ENCODE measurements at places on chromosomes 11 and 22.
A peak's percentile ranks its signal among the peaks of the same experiment; 100 is the strongest.

- DNase-seq: no peak
Measured at GRCh38 chr11:67024966-67025365, 2.0 kb downstream of the SYT12 start.

GRCh38 chr22:19700790-19701419 lies 13.4 kb upstream of the SEPTIN5 start:
- no peak for DNase-seq

GRCh38 chr11:74636630-74637184 lies 44.3 kb downstream of the POLD3 start:
- no peak for DNase-seq

GRCh38 chr11:33948494-33948893 lies 56.6 kb upstream of the LMO2 start:
- no peak for DNase-seq

- DNase-seq: no peak
Measured at GRCh38 chr22:27378995-27379394, 422.6 kb downstream of the MN1 start.

DNA sequence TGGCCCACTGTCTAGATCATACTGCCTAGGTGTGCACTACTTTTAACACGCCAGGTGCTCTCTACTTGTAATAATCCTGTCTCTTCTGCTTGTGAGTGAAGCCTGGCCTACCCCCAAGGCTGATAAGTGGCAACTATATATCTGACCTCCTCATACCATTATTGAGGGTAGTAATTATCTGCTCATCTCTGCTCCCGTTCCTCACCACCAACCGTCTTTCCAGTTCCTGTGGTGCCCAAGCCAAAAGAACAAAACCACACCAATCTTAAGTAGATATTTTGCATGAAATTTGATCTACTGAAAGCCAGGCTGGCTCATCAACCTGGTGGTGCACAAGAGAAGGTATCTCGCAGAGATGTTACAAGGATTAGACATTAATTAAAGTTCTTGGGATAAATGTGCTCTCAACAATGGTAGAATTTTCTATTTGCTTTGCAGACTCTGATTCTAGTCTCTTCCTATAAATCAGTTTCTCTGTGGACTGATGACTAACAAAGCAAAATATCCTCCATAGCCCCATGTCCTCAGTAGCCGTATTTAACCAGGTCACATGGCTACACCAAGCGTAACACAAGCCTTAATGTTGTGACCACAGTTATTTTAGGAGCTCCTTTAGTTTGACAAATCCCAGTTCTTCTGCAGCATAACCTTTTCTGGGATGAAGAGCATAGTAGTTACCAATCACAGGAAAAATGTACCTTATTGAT lies 267.2 kb downstream of the NTM start:
- DNase-seq: no peak

GRCh38 chr11:63549411-63549810 lies 12.8 kb downstream of the PLAAT4 start:
- no peak for DNase-seq

DNA sequence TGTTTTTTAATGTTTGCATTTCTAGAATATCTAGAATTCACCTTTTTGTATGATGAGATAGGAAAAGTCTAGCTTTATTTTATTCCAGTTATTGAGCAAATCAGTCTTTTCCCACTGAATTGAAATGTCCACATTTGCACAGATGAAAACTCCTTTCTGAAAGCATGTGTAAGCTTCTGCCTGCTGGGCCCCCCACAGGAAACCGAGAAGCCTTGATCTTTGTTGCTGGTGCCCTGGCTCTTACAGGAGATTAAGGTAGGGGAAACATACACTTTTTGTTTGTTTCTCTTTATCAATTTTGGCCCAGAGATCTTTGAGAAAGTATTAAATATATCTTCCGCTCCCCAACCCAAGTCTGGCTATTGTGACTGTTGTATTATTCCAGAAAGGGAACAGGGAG lies 87.2 kb upstream of the GNAZ start:
- no peak for DNase-seq

DNA sequence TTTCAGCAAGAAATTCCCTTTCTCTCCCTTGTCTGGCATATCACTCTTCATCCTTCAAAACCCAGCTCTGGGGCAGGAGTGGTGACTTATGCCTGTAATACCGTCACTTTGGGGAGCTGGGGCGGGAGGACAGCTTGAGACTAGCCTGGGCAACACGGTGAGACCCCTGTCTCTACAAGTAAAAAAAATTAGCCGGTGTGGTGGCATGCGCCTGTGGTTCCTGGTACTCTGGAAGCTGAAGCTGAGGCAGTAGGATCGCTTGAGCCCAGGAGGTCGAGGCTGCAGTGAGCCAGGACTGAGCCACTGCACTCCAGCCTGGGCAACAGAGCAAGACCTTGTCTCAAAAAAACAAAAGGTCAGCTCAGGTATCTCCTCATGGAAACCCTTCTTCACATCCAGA lies 1.4 kb upstream of the RCE1 start:
- DNase-seq: no peak

DNA sequence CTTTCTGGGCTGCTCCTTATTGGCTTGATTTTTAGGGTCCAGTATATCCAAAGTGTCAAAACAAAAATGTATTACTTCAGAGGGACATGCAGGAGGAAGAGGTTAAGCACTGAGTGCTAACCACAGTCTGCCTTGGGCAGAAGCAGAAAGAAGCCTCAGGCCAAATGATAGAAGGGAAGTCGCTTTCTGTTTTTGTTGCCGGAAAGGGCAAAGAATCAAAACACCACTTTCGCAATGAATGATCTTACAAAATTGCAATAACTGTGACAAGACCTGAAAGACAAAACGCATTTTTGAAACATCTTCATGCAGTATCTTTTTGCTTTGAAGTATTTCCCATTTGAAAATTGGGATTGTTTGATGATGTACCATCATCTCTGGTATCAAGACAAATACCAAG lies 70.1 kb upstream of the PICALM start:
- DNase-seq: no peak

GRCh38 chr11:47398551-47398950 lies 9.8 kb upstream of the SLC39A13 start:
- peak; percentile 51 for DNase-seq

DNA sequence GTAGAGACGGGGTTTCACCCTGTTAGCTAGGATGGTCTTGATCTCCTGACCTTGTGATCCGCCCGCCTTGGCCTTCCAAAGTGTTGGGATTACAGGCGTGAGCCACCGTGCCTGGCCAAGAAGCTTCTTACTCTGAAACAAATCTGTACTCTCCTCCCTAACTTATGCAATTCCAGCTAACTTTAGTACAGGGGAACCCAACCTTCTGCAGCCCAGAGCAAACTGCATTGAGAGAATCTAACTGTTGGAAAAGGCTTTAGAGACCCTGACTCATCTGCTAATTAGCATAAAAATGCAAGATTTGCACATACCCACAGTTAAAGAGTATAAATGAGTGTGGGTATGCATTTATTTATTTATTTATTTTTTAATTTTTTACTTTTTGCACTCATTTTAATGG lies 64.8 kb downstream of the APOL5 start:
- DNase-seq: no peak

DNA sequence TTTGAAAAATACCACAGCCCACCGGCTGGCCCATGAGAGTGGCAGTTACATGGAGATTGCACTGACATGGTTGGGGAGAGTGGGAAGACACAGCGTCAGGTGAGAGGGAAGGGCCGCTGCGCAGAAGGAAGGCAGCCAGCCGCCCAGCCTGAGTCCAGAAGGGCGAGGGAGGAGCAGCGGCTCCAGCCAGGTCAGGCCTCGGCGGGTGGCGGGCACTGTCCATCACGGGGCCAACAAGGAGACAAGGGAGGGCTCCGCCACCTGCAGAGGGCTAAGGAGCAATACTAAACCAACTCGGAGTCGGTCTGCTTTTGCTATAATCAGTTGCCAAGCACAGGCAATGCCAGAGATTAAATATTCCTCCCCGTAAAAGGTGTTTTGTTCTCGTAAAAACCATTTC lies 384.5 kb downstream of the TBC1D22A start:
- DNase-seq: no peak

DNA sequence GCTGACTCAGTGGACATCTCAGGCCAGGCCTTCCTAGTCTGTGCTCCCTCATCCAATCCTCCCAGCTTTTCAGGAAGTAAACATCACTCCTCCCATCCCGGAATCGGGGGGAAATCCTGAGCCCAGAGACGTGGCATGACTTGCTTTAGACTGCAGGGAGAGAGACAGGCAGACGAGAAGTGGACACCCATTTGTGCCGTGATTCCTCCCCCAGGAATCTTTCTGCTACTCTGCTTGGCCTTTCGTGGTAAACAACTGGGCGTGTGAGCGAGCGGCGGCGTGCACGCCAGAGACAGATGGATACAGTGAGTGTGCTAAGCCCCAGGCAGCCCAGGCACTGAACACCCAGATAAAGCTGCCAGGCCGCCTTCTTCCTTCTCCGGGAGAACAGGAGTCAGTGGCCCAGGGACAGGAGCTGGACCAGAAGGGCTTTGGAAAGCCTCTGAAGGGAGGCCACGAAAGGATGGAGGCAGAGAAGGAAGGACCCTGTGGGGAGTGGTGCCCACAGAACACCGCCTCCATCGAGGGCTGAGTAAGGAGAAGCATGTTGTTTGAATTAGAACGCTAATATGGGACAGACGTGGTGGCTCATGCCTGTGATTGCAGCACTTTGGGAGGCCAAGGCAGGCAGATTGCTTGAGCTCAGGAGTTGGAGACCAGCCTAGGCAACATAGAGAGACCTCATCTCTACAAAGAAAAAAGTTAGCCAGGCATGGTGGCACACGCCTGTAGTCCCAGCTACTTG lies 53.0 kb upstream of the PRR5 start:
- no peak for DNase-seq

GRCh38 chr22:41793871-41794270 lies 6.6 kb upstream of the CCDC134 start:
- DNase-seq: no peak

- no peak for DNase-seq
Measured at GRCh38 chr22:23418159-23418788, 161.8 kb downstream of the IGLL1 start.

DNA sequence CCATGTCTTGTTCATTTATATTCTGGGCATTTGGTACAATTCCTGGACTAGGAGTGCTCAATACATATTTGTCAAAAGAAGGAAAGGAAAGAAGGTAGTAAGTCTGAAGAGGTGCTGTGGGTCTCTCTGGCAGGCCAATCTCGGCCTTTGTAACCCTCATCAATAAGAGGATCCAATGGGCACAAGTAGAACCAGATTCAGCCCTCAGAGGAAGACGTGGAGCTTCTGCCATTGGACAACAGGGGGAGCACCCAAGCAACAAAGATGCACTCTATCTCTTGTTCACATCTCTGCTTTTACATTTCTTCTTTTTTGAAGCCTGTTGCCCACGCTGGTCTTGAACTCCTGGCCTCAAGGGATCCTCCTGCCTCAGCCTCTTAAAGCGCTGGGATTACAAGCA lies 2.2 kb upstream of the VPS11 start:
- no peak for DNase-seq

DNA sequence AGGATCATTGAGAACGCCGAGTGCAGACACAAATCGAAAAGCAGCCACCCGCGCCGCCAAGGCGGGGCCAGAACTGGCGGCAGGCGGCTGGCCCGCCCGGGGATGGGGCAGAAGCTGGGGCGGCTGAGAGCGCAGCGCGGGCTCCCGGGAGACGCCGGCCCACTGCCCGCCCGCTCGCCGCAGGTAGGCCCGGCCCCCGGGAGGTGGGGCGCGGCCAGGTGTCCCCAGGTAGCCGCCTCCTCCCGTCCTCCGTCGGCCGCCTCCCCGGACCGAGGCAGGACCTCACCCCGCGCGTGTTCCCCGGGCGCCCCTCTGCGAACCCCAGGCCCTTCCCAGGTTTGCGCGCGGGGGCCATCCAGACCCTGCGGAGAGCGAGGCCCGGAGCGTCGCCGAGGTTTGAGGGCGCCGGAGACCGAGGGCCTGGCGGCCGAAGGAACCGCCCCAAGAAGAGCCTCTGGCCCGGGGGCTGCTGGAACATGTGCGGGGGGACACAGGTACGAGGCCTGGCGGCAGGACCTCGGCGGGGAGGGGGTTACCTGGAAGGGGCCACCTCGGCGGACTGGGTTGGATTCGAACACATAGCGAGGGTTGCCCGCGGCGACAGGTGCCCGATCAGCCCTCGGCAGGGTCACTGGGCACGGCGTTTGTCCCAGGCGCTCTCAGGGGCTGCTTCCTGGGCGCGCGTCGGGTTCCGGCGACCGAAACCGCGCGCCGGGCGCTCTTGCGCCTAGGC lies at the start of gene PRRG4:
Gene PRRG4, plus strand, starts transcription at position 248 of the 733 bp plus-strand sequence. CDS start 603 bp downstream, outside the sequence.
- DNase-seq: peak; percentile 79

DNA sequence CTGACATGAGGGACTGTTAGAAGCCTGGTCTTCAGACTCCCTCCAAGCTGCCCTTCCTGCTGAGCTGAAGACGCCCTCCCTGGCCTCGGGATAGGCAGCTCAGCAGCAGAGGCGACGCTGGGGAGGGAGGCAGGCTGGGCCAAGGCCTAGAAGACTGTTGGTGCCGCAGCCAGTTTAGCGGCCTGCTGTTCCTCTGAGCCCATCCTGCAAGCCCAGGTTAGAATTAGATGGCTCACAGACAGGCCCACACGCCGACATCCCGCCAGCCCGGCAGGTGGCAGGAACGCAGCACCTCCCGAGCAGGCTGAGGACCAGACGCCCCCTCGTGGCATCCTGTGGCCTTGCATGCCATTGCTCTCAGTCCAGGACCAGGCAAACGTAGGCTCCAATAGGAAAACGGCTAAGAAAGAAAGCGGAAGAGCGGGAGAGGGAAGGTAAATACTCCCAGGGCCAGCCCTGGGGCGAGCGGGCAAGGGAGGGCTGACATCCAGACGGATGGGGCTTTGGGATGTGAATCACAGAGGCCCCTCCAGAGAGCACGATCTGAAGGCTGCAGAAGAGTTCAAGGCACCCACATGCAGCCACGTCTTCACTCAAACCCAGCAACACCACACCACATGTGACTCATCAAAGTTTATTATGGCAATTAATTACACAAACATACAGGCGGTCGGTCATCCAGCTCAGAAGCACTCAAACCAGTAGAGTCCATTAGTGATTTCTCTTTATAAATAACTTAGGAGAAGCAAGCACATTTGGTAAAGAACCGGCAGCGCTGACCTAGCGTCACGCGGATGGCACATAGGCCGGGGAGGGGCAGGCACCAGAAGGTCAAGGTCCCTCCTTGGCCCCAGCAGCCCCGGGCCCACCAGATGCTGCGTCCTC lies 27.6 kb downstream of the CD5 start:
- DNase-seq: peak; percentile 96

DNA sequence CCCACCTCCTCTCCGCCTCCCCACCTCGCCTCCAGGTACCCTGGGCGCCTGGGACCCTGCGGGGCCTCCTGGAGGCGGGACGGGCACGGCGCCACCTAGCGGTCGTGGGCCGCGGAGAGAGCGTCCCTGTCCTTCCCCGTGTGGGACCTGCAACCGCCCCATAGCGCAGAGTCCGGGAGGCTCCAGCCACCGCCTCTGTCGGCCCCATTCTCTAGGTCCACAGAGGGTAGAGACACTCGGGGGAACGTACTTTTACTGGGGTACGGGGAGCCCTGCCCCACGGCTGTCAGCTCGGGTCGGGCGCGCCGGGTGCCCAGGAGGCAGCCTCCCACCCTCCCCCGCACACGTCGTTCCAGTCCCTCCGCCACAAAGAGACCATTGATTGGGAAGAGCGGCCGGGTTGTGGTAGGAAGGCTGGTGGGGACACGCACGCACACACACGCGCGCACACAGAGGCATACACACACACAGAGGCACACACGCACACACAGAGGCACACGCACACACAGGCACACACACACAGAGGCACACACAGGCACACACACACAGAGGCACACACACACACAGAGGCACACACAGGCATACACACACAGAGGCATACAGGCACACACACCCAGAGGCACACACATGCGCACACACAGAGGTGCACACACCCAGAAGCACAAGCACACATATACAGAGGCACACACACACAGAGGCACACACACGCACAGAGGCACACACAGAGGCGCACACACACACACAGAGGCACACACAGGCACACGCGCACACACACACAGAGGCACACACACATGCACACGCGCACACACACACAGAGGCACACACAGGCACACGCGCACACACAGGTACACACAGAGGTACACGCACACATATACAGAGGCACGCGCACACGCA lies 12.6 kb upstream of the NECTIN1 start:
- DNase-seq: peak; percentile 90

Data from activated CD8-positive, alpha-beta memory T cell treated with anti-CD3 and anti-CD28 coated beads, Interleukin-2, amount 50 U/mL, for 48 hours (primary cell).